ENCODE measurements at places on chromosomes 1 and 21.

- DNase-seq, result no peak
These were observed 158.3 kb downstream of the COL24A1 start for GRCh38 chr1:85998105-85998855.

DNA sequence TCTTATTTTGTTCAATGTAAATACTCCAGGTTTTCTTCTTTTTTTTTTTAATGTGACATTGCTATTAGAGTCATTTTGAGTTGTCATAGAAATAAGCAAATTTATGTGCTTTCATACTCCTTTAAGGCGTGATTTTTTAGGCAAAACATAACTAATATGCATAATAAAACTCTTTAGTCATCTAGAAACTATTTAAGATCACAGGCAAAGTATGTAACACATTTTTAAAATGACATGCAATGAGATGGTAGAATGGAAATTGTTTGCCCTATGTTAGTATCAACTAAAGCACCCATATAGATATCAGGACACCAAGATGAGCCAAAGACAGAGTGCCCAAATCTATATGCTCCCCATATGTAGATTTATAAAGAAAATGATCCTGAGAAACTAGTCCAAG lies 41.5 kb upstream of the SGIP1 start:
- no peak for DNase-seq

GRCh38 chr1:35559317-35559944 lies 1.8 kb downstream of the NCDN start:
- no peak for DNase-seq

DNA sequence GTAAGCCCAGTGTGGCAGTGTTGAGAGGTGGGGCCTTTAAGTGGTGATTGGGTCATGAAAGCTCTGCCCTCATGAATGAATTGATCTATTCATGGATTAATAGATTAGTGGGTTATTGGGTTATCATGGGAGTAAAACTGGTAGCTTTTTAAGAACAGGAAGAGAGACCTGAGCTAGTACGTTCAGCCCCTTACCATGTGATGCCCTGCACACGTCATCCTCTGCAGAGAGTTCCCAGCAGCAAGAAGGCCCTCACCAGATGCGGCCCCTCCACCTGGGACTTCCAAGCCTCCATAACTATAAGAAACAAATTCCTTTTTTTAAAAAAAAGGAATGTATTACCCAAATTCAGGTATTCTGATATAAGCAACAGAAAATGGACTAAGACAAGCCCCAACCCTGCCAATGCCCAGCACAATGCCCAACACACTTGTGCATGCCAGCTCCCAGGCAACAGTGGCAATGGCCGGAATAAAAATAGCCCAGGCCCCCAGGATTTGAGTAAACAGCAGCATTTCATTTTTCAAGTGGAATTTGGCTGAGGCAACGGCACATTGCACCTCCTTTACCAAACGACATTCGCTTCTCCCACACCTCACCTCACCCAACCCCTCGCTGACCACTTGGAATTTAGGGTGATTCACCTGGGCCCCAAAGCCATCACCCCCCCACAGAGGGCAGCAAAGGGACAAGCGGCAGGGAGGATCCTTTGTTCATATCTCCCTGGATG lies 215.9 kb downstream of the TOMM20 start:
- no peak for DNase-seq

DNA sequence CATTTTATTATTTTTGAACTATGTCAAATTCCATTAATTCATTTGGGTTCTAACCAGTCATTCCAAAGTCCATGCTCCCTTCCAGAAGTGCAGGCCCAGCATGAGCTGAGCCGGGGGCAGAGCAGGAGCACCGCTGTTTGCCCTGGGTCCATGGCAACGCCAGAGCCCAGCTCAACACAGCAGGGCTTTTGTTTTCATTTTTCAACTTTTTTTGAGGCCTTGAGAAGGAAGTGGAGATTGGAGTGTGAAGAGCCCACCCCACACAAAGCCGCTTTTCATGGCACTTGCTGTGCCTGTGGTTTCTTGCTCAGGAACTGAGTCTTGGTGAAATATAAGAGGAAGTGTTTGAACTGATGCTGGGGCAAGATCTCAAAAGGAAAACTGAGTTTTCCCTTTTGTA lies 13.2 kb upstream of the PRMT2 start:
- no peak for DNase-seq

DNA sequence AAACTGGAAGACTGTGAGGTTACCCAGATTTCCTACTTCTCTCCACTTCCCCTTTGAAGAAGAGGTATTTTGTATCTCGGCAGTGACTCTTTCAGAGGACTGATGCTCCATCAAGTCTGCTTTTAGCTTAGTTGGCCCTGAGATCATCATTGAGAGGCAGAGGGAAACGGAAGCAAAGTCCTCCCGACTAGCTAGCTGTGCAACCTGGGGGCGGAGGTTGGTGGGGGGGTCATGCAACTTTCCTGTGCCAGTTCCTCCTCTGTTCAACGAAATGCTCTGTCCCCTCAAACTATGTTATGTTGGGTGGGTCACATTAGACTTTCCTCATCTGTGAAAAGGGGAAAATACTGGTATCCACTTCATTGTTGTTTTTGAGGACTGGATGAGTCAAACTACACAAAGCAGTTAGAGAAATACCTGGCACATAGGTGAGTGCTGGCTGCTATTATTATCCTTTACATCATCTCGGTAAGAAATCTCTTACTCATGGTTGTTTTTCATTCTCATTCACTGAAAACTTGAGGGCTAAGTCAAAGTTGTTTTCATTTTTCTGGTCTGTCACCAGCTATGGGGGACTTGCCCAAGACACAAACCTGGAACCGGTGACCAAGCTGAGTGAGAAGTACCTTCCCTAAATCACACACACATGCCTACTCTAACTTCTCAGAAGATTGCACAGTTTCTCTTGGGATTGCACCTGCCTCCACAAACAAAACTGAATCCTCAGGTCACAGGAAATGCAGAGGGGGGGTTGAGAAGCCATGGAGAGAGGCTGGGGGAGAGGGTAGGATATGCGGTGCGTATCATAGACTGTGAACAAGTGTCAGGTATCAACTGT lies 83.3 kb downstream of the ABCA4 start:
- DNase-seq, result no peak

DNA sequence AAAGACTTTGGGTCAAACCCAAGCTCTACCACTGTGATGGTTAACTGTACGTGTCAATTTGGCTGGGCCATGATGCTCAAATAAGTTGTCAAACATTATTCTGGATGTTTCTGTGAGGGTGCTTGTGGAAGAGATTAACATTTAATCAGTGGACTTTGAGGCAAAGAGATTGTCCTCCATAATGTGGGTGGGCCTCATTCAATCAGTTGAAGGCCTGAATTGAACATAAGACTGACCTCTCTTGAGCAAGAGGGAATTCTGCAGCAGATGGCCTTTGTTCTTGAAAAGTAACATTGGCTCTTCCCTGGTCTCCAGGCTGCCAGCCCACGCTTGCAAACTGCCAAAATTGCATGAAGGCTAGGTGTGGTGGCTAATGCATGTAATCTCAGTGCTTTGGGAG lies 94.5 kb upstream of the SPATA6 start:
- no peak for DNase-seq

Data from stimulated activated CD8-positive, alpha-beta memory T cell treated with anti-CD3 and anti-CD28 coated beads, Interleukin-15, amount 100 ng/mL, for 24 hours (primary cell).